Gastrocnemius medialis (tissue), 4 donors: ENCODE measurements at places on chromosomes 1 and 21. TPM values are rescaled to one million over a fixed set of nuclear protein-coding genes. Genes with fewer than 3 reads are reported as not detected.

GRCh38 chr1:91799863-91800262 is 86.1 kb downstream of the TGFBR3 start:
- peaks cover 70% of the 10 kb centered on the region for H3K4me1 ChIP-seq
- H3K36me3 ChIP-seq = no peaks in the 10 kb centered on the region
- DNase-seq = no peak
- no peak overlapping the region for H3K4me3 ChIP-seq
- no peaks in the 10 kb centered on the region for H3K27me3 ChIP-seq

DNA sequence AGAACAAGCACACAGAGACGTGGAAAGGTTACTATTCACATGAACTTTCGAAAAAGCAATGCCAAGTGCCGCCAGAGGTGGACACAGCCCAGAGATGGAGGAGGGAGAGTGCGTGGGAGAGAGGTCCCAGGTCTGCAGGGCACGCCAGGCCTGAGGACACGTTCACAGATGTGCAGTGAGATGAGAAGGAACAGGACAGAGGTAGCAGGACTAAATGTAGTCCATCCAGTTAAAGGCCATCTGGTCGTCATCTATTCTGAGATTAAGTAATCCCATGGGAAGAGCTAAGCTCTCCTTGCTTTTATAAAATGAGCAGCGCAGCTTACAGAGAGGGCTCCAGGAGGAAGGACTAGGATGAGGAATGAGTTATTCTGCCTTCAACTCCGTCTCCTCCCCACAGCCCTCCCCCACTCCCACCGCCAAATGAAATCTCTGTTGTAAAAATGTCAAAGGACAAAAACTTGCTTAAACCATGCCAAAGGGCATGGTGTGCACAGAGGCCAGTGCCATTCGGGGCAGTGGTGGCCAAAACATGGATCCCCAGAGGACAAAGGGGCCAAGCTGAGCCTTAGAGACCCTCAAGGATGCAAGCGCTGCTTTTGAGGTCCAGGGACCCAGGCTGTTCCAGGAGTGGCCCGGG is 85.4 kb upstream of the SLC25A33 start:
- DNase-seq = no peak
- H3K4me1 ChIP-seq = peaks cover 30% of the 10 kb centered on the region
- H3K36me3 ChIP-seq = no peaks in the 10 kb centered on the region
- no peaks in the 10 kb centered on the region for H3K27me3 ChIP-seq
- H3K27ac ChIP-seq = no peak overlapping the region
- H3K4me3 ChIP-seq = no peak overlapping the region

The LCE2A gene
- not detected for total RNA-seq

The CFAP74 gene
- not detected for total RNA-seq

The CATSPERE gene
- total RNA-seq = 0.56 TPM

The DCDC2B gene
- not detected for total RNA-seq

The JAK1 gene
- total RNA-seq = 173 TPM
